ENCODE measurements at places on chromosomes 7 and 10. TPM values are rescaled to one million over a fixed set of nuclear protein-coding genes. Genes with fewer than 3 reads are reported as not detected.

Gene TMEM229A
- total RNA-seq, result not detected

DNA sequence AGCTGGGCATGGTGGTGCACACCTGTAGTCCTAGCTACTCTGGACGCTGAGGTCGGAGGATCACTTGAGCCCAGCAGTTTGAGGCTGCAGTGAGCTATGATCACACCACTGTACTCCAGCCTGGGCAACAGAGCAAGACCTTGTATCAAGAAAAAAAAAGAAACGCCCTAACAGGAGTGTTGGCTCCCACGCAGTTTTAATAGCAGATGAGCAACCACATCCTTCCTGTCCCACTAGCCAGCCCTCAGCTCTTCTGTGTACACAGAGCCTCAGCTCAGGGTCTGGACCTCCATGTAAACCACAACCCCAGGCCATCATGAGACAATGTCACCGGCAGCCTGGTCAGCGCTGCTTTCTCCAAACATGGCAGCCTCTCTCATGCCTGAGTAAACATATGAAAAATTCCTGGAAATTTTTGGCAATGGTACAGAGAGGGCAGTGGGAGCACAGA is 108.2 kb downstream of the PIP4K2A start:
- DNase-seq, result peak; percentile 19

Gene ENTPD7
- total RNA-seq, result 9.8 TPM

GRCh38 chr10:92550924-92551323 is 23.0 kb downstream of the IDE start:
- peak; percentile 37 for DNase-seq

DNA sequence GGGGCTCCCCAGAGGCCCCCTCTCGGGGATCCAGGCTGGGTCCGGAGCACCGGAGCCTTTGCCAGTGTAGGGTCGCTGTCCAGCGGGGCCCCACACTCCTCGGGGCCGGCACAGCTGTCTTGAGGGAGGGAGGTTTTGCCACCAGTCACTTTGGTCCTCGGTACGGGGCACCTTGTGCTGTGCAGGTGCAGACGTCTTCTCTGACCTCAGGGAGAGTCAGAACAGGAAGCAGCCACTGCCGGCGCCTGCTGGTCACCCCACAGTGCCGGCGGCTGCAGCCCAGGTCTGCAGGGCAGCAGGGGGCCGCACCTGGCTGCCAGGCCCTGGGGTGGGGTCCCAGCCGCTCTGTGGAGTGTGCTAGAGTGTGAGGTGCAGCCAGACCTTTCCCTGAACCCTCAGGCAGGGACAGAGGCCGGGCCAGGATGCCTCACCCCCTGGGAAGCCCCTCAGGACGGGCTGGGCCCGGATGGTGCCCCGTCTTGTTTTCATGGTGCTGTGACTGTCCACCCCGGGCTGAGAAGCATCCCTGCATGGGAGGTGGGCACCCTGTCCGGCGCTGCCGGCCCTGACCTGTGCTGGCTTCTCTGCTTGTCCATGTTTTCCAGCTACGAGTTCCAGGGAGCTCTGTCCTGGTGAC is 8.2 kb downstream of the MAFK start:
- no peak for DNase-seq

Data from MG63 (cell line).